ENCODE measurements at places on chromosomes 2 and 18.
A peak's percentile ranks its signal among the peaks of the same experiment; 100 is the strongest.

DNA sequence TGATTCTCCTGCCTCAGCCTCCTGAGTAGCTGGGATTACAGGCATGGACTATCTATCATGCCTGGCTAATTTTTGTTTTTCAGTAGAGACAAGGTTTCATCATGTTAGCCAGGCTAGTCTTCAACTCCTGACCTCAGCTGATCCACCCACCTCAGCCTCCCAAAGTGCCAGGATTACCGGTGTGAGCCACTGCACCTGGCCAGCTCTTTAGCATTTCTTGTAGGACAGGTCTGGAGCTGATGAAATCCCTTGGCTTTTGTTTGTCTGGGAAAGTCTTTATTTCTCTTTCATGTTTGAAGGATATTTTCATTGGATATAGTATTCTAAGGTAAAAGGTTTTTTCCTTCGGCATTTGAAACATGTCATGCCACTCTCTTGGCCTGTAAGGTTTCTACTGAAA is 20.2 kb downstream of the VPS54 start:
- no peak for DNase-seq

DNA sequence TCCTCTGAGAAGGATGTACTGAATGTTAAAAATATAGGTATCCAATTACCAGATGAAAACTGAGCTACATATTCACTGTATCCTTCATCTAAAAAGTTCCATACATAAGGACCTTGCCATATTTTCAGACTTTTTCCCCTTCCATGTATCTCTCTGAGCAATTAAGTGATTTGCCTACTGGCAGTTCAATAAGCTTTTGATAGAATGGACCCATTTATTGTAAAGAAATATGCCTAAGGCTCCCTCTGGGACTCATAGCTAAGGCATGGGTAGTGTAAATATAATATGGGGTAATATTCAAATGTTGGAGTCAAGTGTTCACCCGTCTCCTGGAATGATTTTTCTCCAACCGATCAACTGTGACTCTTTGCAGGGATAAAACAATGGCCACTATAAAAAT is 135.4 kb upstream of the FSHR start:
- no peak for DNase-seq

GRCh38 chr2:8761529-8762164 is 75.8 kb downstream of the KIDINS220 start:
- peak; percentile 47 for DNase-seq

DNA sequence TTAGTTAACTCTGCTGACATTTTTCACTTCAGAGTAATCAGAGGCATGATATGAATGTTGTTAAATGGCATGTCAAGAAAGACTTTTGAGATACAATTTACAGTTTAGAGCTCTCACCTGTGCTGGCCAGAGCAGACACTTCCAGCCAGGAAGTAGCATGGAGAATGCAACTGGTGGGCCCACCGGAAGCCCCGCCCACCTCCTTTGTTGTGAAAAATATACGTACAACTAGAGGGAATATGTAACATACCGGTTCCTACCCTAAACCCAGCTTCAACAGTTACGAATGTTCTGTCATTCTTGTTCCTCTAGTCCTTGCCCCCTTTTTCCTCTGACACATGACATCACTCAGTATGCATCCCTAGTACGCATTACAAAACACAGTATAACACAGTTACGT is 70.2 kb upstream of the ITM2C start:
- no peak for DNase-seq

DNA sequence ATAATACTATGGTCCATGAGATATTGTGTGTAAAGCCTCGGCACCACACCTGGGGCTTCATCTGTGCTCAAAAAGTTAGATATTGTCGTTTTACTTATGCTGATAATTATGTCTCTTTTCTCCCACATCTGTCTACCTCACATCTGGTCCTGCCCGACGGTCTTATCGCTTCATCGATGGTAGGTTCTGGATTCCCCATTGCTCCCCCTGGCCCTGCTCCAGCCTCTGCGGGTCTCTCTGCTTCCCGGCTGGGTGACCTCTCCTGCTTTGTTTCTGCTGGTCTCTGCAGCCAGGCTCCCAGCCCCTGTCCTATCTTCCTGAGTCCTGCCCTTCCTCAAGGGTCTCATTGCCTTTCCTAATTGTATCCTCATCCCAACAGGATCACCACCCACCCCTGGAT is 294.2 kb downstream of the NDUFA10 start:
- DNase-seq, result no peak

DNA sequence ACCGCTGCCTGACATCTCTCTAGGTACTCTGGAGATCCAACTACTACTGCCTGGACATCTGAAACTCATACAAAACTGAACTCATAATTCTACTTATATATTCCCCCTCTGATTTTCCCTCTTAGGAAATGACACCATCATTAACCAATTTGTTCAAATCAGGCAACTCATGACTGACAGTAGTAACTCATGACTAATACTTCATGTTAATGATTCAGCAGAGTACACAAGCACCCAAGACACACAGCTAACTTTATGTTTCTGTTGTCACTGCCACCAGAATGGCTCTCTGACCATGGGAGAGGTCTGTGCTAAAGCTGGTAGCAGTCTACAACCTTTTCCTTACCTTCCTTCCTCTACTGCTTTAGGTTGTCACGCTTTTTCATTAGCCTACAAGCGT is 91.1 kb downstream of the ITSN2 start:
- DNase-seq, result no peak

DNA sequence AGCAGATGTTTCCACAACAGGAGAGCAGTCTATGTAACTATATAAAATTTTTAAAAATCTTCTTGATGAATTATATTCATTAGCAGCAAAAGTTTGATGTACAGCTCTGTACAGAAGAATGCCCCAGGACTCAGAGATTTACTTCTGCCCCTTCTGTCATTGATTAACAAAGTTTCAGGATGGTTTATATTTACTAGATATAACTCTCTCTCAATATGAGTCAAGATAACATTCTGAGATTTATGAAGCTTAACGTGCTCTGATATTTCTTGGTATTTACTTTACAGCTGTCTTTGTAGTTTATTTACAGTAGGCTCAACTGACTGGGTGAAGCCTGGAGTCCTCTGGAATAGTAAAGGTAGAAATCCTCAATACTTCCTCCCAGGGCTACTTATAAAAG is 93.6 kb upstream of the HNMT start:
- no peak for DNase-seq

DNA sequence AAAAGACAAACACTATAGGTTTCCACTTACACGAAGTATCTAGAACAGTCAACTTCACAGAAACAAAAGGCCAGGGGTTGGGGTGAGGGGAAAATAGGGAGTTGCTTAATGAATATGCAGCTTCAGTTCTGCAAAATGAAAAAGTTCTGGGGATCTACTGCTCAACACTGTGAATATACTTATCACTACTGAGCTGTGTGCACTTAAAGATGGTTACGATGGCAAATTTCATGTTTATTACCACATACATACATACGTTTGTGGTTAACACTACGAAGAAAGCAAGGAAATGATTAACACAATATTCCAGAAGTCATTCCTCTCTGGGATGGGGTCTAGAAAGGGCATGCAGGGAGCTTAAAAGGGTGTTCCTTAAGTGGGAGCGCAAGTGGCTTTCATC is 19.3 kb downstream of the MBOAT2 start:
- DNase-seq, result no peak

GRCh38 chr2:64554117-64554516 is 30.0 kb downstream of the AFTPH start:
- DNase-seq, result no peak

- no peak for DNase-seq
Observed at GRCh38 chr2:172860336-172860707, 124.7 kb downstream of the RAPGEF4 start.

DNA sequence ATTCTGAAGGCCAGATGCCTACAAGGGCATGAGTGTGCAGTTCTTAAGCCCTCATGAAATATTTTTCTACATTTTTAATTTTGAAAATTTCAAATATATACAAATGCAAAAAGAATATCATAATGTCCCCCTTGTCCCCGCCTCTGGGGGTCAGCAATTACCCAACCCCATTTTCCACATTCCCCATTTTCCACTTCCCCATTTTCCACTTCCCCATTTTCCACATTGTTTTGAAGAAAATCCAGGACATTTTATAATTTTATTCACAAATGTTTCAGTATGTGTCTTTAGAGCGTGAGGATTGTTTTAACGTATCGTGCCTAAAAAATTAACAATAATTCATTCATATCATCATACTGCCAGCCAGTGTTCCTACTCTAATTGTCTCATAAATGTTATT is 403.6 kb upstream of the RAB6C start:
- no peak for DNase-seq

- no peak for DNase-seq
Observed at GRCh38 chr2:85503851-85504777, 34.9 kb upstream of the MAT2A start.

- DNase-seq, result no peak
Observed at GRCh38 chr2:183031911-183032794, 6.1 kb downstream of the NCKAP1 start.

DNA sequence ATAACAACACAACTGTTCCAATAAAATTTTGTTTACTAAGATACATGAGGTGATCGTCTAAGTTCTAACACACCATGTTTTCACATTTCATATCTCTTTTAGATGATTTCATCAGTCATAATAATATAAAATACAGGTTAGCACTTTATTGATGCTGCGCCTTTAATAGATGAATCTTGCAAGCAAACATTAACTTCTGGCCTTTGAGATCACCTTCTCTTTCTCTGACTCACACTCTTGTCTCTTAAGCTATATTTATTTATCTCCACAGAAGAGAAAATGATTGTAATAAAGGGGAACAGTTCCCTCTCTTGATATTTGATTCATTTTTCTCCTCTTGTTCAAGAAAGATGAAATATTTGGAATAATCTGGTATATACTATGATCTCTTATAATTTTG is 603.3 kb upstream of the POU3F3 start:
- no peak for DNase-seq

GRCh38 chr2:217866457-217866856 is 136.3 kb downstream of the TNS1 start:
- no peak for DNase-seq

GRCh38 chr2:105437708-105438103 is 38.9 kb upstream of the FHL2 start:
- DNase-seq, result no peak

DNA sequence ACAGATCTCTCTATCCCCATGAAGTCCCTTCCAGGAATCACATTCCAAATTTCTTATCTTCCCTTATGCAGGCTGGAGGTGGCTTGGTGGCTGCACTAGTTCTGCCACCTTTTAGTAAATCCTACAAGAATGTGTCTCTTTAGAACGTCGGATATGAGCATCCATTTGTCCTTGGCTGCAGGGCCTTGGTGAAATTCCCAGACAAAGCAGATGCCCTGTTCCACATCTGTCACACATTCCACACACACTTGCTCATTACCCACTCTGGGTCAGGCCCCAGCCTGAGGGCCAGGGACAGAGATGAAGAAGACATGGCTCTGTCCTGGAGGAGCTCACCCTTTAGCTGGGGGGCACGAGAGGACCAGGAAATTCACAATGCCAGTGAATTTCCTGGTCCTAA is 31.2 kb upstream of the GPR17 start:
- DNase-seq, result no peak

GRCh38 chr2:39734445-39734844 is 44.6 kb downstream of the THUMPD2 start:
- no peak for DNase-seq

- peak; percentile 23 for DNase-seq
Observed at GRCh38 chr2:171325886-171326585, 107.8 kb downstream of the METTL8 start.

- no peak for DNase-seq
Observed at GRCh38 chr2:88521445-88522073, 69.1 kb upstream of the FOXI3 start.

DNA sequence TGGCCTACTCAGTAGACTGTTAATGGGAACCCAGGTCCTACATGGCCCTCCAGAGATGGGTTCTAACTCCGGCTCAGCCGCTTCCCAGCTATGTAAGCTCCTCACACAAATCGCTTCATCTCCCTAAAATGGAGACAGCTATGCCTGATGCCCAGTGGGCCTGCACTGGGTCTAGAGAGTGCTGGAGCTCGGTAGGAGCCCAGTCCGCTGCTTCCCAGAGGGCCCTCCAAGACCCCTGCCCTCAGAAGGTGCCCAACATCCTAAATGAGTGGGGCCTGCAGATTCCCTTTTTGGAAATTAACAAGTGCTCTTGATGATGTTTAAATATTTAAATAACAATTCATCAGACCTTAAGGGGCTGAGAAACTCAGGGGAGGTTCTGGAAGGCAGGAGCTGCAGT is 47.1 kb downstream of the HS1BP3 start:
- DNase-seq, result no peak

DNA sequence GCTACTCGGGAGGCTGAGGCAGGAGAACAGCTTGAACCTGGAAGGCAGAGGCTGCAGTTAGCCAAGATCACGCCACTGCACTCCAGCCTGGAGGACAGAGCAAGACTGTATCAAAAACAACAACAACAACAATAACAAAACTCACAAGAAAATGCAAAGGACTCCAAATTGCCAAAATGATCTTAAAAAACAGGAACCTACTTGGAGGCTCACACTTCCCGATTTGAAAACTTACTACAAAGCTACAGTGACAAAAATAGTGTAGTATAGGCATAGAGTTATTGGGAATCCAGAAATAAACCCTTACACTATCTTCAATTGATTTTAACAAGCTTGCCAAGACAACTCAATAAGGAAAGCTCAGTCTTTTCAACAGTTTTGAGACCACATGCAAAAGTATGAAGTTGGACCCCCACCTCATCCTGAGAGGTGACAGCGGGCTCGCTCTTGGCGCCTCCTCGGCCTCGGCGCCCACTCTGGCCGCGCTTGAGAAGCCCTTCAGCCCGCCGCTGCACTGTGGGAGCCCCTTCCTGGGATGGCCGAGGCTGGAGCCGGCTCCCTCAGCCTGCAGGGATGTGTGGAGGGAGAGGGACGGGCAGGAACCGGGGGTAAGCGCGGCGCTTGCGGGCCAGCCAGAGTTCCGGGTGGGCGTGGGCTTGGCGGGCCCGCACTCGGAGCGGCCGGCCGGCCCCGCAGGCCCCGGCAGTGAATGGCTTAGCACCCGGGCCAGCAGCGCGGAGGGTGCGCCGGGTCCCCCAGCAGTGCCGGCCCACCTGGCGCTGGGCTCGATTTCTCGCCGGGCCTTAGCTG is 18.3 kb upstream of the ACVR2A start:
- DNase-seq, result no peak

DNA sequence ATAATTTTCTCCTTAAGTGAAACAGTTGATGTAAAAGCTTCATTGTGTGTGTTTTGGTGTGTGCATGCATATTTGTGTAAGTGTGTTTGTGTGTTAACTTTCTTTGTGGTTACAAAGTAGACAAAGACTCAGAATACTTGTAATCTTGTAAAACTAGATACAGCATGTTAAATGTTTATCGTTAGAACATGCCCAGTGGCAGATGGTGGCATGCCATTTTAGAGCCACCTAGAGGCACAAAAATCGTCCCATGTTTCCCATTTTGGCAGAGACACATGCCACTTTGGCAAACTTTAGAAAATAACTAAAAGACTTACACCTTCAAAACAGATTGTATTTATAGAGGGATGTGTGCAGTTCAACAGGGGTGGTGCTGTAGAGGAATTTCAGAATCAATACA is 224.1 kb downstream of the LRP1B start:
- no peak for DNase-seq

Data from GM13977 (cell line).